Sciatic nerve (tissue), 2 donors: ENCODE measurements at places on chromosomes 5 and 9. TPM values are rescaled to one million over a fixed set of nuclear protein-coding genes. Genes with fewer than 3 reads are reported as not detected.

GRCh38 chr9:99154356-99154755 is 49.4 kb downstream of the TGFBR1 start:
- DNase-seq: no peak

DNA sequence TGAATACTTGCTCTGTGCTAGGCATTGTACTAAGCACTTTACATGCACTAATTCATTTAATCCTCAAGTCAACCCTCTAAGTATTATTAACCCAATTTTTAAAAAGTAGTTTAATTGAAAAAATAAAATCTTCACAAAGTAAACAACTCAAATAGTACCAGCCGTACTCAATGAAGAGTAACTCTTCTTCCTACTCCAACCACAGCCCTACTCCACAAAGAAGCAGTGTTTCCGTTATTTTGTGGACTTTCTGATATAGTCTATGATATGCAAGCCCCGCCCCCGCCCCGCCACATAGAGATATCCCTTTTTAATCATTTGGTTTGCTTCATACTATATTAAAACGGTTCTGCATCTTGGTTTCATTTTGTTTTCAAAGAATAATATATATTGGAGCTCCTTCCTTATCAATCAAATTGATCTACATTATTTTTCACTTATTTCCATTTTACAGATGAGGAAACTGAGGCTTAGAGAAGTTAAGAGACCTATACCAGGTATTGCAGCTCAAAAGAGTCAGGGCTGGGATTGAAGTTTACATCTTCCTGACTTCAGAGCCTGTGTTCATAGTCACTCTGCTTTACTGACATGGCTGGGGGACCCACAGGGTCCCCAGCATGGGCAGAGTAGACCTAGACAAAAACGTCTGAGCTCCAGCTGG is 78.6 kb downstream of the PCDH1 start:
- DNase-seq: no peak

The SLC6A19 gene
- 0.09 TPM for total RNA-seq

DNA sequence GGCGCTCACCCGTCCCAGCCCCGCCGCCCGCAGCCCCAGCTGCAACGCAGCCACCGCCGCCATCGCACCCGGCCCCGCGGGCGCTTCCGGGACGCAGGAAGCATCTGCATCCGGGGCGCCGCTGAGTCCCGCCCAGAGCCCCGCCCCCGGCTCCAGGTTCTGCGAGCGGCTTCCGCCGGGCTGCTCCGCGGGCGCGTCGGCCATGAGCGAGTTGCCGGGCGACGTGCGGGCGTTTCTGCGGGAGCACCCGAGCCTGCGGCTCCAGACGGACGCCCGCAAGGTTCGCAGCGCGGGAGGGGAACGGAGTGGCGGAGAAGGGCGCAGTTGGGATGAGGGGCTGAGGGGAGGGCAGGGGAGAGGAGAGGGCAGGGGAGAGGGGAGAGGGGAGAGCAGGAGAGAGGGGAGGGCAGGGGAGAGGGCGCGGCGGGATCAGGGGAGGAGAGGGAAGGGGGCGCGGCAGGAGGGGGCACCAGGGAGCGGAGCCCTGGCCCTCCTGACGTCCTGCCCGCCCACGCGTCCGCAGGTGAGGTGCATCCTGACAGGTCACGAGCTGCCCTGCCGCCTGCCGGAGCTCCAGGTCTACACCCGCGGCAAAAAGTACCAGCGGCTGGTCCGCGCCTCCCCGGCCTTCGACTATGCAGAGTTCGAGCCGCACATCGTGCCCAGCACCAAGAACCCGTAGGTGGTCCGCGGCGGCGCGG is at the start of the genes SURF1 and SURF2:
Gene SURF1, minus strand, starts transcription at position 97 of the 701 bp plus-strand sequence. Its CDS starts 34 bp downstream, at position 63.
Gene SURF2, plus strand, starts transcription at position 160 of the 701 bp plus-strand sequence. Its CDS starts 43 bp downstream, at position 203.
- DNase-seq: peak; percentile 93

The SLC24A2 gene
- total RNA-seq: 0.04 TPM

The CACFD1 gene
- total RNA-seq: 10.1 TPM
